ENCODE measurements at places on chromosomes 7 and 10. TPM values are rescaled to one million over a fixed set of nuclear protein-coding genes. Genes with fewer than 3 reads are reported as not detected.
A peak's percentile ranks its signal among the peaks of the same experiment; 100 is the strongest.

- H3K36me3 ChIP-seq = no peaks in the 10 kb centered on the region
- H3K27me3 ChIP-seq = peaks cover 6% of the 10 kb centered on the region
- H3K4me3 ChIP-seq = no peak overlapping the region
- H3K27ac ChIP-seq = no peak overlapping the region
- no peak for DNase-seq
- no peaks in the 10 kb centered on the region for H3K4me1 ChIP-seq
Measured at GRCh38 chr10:49151025-49151445, 17.2 kb upstream of the FAM170B start.

Gene MKI67
- total RNA-seq = 4.6 TPM

- H3K4me3 ChIP-seq = no peak overlapping the region
- H3K27ac ChIP-seq = no peak overlapping the region
- DNase-seq = no peak
Measured at GRCh38 chr7:12805518-12805928, 118.1 kb downstream of the ARL4A start.

GRCh38 chr10:52423369-52423768, 109.3 kb downstream of the DKK1 start:
- H3K4me1 ChIP-seq = no peaks in the 10 kb centered on the region
- DNase-seq = peak; percentile 12
- H3K4me3 ChIP-seq = no peak overlapping the region
- no peaks in the 10 kb centered on the region for H3K36me3 ChIP-seq
- H3K27ac ChIP-seq = no peak overlapping the region
- H3K27me3 ChIP-seq = no peaks in the 10 kb centered on the region

DNA sequence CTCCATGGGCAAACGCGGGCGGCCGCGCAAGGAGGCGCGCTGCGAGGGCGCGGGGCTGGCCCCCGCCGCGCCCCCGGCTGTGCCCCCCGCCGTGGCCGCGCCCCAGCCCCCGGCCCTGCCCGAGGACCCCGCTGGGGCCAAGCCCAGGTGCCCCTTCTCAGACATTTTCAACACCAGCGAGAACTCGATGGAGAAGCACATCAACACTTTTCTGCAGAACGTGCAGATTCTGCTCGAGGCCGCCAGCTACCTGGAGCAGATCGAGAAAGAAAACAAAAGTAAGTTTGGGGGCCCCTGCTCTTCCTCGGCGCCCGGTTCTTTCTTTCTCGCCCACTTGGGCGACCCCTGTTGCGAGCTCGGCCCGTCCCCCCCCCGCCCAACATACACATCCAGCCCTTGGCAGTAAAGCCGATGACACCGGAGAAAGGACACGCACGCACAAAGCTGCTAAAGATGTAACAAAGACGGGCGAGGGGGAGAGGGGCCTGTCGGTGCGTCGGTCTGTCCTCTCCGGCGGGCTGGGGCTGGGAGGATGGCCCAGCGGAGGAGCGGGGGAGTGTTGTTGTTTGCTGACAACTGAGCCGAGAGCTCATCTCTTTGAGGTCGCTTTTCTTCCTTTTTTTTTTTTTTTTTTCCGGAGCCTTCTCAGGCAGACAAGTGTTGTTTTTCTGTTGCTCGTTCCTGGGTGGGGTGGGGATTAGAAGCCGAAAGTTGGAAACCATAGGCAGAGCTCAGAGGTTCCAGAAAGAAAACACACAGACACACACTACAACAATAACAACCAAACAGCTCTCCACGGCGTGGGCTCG, 604 bp downstream of the MXI1 start:
- H3K4me1 ChIP-seq = peaks cover 5% of the 10 kb centered on the region
- no peak overlapping the region for H3K27ac ChIP-seq
- peak overlapping the region; percentile 82 for H3K4me3 ChIP-seq

DNA sequence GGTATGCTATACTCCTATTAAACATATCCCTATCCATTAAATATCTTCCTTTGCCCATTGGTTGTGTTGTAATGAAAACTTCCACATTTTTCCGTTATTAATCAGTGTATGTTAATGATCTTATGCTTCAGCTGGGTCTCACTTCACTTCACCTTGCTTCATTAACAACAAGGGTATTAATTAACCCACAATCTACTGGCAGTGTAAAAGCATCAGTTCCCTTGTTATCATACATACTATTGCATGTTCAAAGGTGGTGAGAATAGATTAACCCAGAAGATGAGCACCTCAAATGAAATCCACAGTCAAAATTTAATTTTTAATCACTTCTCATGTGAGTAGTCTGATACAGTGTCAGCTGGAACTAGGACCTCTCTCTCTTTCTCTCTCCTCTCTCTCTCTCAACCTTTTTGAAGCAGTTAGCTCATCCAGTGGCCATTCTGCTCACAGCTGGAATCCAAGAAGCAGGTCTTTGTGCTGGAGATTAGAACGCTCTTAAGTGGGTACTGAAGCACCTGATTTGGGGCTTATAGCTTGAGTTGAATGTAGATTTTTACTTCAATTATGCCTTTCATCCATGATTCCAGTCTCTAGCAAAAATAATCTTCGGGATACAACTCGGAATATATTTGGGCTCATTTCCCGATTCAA, 172.3 kb downstream of the RAPGEF5 start:
- no peak for DNase-seq
- no peaks in the 10 kb centered on the region for H3K4me1 ChIP-seq
- no peaks in the 10 kb centered on the region for H3K36me3 ChIP-seq

Gene ADAM22
- total RNA-seq = 1.5 TPM

DNA sequence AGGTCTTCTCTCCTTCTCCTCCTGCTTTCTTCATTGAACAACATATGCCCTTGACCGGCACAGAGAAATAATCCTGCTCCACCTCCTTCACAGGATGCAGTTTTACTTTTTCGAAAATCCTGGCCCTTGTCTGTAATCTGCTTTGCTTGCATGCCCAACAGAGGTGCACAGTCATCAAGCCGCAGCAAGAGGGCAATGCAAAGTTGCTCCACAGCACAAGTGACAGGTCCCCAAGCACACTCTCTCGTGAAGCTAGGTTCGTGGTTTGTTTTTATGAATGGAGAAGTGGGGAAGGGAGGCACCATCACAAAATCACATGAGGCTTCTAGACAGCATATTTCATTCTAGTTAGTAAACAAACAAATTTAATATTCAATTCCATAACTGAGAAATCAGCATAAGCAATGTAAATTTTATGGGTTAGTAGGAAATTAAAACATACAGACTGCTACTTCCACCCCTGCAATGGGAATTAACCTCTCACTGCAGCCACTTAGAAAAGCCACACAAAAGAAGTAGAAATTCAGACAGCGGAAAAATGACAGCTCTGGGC, 178.8 kb downstream of the TPK1 start:
- H3K27ac ChIP-seq = no peak overlapping the region
- H3K4me1 ChIP-seq = no peaks in the 10 kb centered on the region
- no peaks in the 10 kb centered on the region for H3K36me3 ChIP-seq
- no peak for DNase-seq
- H3K27me3 ChIP-seq = no peaks in the 10 kb centered on the region

Gene SAP25
- 1.4 TPM for total RNA-seq

DNA sequence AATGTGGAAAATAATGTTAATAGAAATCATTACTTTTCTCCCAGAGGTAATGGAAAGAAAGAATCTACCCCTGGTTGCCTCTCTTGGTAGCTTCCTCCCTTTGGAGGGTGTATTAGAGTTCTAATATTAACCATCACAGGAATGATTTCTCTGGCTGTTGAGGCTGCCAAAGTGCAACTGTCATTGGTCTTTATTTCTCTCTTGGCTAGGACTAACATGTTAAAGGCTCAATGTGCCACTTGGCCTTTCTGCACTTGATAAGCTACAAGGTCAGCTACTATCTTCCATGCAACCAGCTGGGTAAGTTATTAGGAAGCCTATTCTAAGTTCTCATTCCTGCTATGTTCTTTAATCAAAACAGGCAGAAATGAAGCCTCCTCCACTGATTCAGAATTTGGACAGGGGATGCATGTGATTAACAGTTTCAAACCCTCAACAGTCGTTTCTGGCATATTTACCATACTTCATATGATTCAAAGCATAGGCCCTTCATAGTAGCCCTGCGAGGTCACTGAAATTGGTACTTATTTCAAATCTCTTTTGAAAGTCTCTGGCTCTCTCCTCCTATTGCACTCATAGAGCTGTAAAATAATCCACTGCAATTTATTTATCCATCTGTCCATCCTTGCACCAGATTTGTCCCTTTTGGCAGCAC, 645.0 kb downstream of the SORCS1 start:
- no peaks in the 10 kb centered on the region for H3K36me3 ChIP-seq
- no peaks in the 10 kb centered on the region for H3K27me3 ChIP-seq
- H3K27ac ChIP-seq = no peak overlapping the region

DNA sequence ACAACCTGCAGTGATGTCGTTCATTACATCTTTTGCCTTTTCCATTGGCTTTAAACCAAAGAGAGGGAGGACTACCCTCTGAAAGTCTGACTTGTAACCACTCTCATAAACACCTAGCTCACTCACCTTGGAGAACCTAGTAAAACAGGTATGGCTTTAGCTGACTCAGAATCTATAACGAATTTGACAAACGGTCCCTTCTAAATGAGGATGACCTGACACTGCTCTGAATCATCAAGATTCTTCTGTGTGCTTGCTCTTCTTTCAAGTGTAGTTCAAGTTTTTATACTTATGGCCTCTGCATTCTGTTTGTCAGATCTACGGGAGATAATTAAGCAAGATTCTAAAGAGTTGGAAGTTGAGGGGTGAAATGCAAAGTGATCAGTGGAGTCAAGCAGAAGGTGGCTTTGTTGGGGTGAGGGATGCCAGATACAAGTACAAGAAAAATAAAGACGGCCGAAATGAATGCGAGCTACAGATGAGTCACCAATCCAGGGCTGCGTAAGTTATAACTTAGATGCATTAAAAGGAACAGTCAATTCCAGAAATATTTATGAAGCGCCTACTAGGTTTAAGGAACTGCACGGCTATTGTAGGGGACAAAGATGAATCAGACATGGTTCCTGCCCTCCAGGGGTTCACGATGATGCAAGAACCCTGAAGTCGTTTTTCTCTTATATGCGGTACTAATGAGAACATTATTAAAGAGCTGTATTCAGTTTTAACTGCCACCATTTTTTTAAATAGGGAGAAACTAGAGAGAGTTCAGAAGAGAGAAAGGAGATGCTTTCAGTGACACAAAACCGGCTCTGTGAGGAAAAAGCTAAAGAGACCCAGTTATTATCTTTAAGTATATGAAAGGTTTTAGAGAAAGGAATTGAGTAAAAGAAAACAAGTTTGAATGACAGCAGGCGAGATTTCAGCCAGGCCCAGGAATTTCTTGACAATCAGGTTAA, 6.5 kb downstream of the HIPK2 start:
- peak overlapping the region; percentile 24 for H3K4me3 ChIP-seq
- no peaks in the 10 kb centered on the region for H3K27me3 ChIP-seq
- H3K4me1 ChIP-seq = peaks cover 43% of the 10 kb centered on the region
- peak overlapping the region; percentile 77 for H3K27ac ChIP-seq
- peak; percentile 89 for DNase-seq

DNA sequence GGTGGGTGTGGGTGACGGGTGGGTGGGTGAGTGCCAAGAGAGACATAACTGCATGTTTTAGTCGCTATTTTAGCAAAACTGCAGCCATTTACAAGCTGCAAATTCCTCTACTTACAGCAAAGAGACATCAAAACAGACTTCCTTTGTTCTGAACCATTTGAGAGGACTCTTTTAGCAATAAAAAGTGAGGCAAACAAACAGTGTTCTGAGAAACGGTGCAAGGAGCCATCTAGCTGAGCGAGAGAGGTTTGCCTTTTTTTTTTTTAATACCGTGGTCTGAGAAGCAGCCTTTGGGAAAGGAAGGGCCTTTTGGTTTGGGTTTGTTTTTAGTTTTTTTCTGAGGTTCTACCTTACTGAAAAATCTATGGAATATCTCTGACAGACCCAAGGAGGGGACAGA, 62.9 kb downstream of the SCRN1 start:
- no peaks in the 10 kb centered on the region for H3K27me3 ChIP-seq
- H3K4me3 ChIP-seq = no peak overlapping the region
- DNase-seq = no peak

Gene GJC3
- total RNA-seq = not detected

DNA sequence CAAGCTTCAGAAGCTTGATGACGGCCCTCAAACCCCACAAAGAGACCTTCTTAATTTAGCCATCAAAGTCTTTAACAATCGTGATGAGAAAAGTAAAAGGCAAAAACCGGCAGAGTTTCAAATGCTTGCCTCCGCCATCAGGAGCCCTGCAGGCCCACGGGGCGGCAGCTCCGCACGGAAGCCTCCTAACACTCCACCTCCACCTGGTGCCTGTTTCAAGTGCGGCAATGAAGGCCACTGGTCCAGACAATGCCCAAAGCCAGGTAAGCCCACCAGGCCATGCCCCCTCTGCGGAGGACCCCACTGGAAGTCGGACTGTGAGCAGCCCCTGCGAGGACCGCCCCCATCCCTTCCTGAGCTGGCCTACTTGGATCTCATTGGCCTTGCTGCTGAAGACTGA, 43.6 kb downstream of the CBX3 start:
- H3K27ac ChIP-seq = no peak overlapping the region
- H3K4me3 ChIP-seq = no peak overlapping the region
- no peaks in the 10 kb centered on the region for H3K36me3 ChIP-seq
- H3K27me3 ChIP-seq = no peaks in the 10 kb centered on the region

GRCh38 chr7:140062118-140062527, 628 bp downstream of the PARP12 start:
- peaks cover 17% of the 10 kb centered on the region for H3K4me1 ChIP-seq
- no peaks in the 10 kb centered on the region for H3K27me3 ChIP-seq
- no peak overlapping the region for H3K27ac ChIP-seq
- peak overlapping the region; percentile 68 for H3K4me3 ChIP-seq
- DNase-seq = no peak
- no peaks in the 10 kb centered on the region for H3K36me3 ChIP-seq

GRCh38 chr10:65845916-65846315, 1079.9 kb upstream of the LRRTM3 start:
- H3K4me1 ChIP-seq = no peaks in the 10 kb centered on the region
- H3K27ac ChIP-seq = no peak overlapping the region
- no peak overlapping the region for H3K4me3 ChIP-seq
- no peak for DNase-seq
- no peaks in the 10 kb centered on the region for H3K36me3 ChIP-seq
